T-cell (primary cell): ENCODE measurements at places on chromosomes 4 and X. TPM values are rescaled to one million over a fixed set of nuclear protein-coding genes. Genes with fewer than 3 reads are reported as not detected.

RBM47 gene
- total RNA-seq = 0.92 TPM

TENM3 gene
- total RNA-seq = 0.44 TPM

DNA sequence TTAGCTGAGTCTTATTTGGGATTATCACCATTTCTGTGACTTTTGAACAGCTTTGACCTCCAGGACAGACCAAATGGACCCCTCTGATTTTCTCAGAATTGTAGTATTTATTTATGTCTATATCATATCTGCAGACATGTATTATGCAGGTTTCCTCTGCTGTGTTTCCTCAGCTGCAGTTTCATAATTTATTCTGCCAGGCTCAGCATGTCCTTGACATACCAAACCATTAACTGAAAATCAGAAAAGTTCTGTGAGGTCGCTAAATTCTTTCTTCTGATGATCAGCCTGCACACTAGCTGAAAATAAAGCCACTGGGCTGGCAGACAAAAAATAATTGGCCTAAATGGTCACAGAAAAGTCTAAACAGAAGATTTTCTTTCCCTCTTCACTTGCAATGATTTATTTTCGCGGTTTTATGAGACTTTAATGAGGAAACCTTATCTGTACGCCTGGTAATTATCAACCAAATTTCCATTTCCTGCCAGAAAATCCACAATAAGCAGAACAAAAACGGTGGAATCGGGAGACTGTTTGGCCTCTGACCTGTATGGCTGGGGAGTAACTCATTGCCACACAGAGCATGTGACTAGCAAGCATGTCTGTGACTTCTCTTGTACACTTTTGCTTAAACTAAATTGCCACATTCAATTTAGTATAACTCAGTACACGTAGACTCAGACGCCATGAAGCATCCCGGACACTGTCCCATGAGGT is 150.9 kb downstream of the ENPP6 start:
- DNase-seq = no peak

- DNase-seq = no peak
Observed at GRCh38 chr4:178205826-178206225, 763.6 kb upstream of the AGA start.

GRCh38 chrX:12292996-12293765 is 154.9 kb downstream of the FRMPD4 start:
- DNase-seq = no peak

- DNase-seq = no peak
Observed at GRCh38 chr4:165207016-165207430, 338 bp upstream of the KLHL2 start.
